ENCODE measurements at places on chromosomes 11 and 22.

GRCh38 chr11:111455291-111456085, 56.7 kb downstream of the BTG4 start:
- DNase-seq: no peak

DNA sequence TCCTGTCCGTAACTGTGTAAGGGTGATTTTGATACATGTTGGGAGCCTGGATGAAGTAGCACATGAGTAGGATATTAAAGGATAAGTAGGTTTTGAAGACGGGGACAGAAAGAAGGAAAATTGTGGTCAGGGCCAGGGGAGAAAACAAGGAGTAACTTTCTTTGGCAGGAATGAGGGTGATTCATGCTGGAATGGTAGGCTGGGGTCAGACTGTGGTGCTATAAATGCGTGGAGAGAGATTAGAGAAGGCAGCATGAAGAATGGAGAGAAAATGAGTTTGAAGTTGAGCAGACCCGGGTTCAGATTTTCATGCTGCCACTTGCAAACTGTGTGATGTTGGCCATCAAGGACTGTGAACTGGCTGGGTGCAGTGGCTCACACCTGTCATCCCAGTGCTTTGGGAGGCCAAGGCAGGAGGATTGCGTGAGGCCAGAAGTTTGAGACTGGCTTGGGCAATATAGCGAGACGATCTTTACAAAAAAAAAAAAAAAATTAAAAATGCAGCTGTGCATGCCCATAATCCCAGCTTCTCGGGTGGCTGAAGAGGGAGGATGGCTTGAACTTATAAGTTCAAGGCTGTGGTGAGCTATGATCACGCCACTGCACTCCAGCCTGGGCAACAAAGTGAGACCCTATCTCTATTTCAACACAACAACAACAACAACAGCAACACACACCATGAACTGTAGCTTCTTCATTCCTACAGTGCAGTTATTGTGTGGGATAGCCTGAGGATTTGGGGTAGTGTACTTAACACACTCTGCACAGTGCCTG, 22.3 kb downstream of the ZBTB16 start:
- peak; percentile 31 for DNase-seq

- DNase-seq: no peak
Observed at GRCh38 chr22:17897426-17897825, 123.2 kb upstream of the BID start.

GRCh38 chr22:38859581-38860282, 12.3 kb downstream of the CBX6 start:
- no peak for DNase-seq

DNA sequence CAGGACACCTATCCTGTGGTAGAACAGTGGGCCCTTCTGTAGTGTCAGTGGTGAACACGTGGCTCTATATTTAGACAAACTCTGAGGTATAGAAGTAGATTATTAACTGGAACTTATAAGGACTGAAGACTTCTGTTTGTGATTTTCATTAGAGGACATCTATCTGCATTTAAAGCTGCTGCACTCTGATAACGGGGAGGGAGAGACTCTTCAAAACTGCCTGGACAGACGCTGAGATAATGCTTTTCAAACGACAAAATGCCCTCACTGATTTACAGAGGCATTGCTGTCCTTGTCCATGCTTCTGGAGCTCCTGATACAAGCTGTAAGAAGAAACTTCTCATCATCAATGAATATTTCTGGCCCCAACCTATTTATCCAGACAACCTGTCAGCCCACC, 425.2 kb downstream of the OPCML start:
- no peak for DNase-seq

GRCh38 chr11:123473941-123474677, 44.0 kb downstream of the GRAMD1B start:
- no peak for DNase-seq

GRCh38 chr11:33320814-33321330, 63.7 kb downstream of the HIPK3 start:
- no peak for DNase-seq

GRCh38 chr11:60868682-60869450, 1.5 kb downstream of the ZP1 start:
- no peak for DNase-seq
